T1000 (cell line): ENCODE measurements at places on chromosomes 7 and 10.

GRCh38 chr7:108503112-108504026 lies 22.6 kb downstream of the PNPLA8 start:
- DNase-seq: no peak

DNA sequence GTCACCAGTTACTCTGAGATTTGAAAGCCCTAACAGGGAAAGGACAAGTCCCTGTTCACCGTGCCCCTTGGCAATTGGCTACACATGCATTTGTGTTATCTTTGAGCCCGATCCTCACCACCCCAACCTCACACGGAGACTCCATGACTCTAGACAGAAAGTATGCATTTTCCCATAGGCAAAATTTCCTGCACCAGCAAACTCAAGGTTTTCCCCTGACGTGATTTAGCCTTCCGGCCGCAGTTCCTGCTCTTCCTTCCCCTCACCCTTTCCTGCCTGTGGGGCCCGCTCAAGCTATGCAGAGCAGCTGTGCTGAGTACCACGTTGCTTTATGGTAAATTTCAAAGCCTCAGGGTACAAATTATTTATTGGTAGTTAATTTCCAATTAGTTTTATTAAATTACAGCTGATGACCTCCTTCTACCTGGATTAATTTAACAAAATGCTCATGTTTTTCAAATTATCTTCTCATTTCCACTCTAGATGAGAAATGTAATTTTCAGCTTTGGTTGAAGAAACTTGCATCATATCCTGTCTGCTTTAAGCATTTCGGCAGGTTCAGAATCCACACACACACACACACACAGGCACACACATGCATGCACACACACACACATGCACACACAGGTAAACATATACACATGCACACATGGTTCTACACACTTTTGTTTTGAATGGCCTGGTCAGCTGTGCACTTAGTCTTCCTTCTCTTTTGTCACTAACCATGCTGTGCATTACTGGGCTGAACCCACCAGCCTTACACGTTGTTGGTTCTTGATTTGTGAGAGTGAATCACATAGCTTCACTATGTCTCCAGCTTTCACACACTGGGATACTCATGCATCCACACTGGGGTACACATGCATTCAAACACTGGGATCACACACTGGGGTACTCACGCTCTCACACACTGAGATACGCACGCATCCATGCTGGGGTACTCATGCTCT lies 283.1 kb upstream of the PITRM1 start:
- peak; percentile 39 for DNase-seq

- no peak for DNase-seq
Observed at GRCh38 chr10:92544296-92544695, 29.6 kb downstream of the IDE start.

DNA sequence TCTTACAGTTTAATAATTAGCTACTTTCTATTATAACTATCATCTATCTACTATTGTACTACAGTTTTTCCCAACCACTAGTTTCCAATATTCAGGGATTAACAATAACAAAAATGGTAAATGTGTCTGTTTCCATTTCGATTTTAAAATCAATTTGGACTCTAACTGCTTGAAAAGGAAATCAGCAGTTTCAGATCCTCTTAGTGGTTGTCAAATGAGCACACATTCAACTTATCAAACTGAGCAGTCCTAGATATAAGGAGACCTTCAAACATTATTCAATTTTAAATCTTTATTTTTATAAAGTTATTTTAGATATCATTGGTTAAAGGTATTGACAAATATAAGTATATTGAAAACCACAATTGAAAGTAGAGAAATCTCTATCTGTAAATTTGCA lies 46.8 kb upstream of the CD36 start:
- no peak for DNase-seq

- DNase-seq: no peak
Observed at GRCh38 chr10:114548662-114549061, 109.4 kb downstream of the ABLIM1 start.

GRCh38 chr10:102801496-102801895 lies 35.7 kb downstream of the CYP17A1 start:
- no peak for DNase-seq

DNA sequence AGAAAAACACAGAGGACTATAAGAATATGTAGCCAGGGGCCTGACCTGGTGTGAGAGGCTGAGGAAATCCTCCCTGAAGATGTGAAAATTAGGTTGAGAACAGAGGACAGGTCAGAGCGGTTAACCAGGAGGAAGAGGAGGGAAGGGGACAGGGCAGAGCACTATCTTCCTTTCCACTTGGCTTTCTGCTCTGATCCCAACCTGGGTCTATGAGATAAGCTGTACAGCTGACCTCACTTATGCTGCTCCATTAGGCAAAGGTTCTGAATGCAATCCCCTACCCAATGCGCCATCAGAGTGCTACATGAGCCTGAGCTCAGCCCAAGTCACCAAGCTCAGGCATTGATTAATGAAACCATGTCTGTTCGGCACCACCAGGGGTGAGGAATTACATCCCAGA lies 10.5 kb downstream of the LIPA start:
- DNase-seq: no peak

DNA sequence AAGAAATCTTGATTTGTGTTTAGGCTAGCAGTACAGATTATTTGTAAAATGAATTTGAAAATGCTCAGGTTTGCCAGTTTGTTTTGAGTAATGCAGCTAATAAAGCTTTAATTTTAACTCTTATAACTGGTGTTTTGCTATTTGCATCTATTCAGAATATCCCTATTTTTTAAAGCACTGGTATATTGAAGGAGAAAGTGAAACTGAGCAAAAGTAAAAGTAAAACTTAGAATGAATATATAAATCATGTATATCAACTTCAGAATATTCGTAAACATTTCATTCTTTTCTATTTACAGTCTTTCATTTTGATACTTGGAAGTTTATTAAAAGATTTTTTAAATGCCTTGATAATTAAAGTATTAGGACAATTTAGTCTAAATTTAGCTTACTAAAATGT lies 26.2 kb downstream of the TASOR2 start:
- DNase-seq: no peak

GRCh38 chr7:133976140-133976539 lies 151.0 kb upstream of the LRGUK start:
- DNase-seq: no peak

GRCh38 chr10:3372281-3372680 lies 199.7 kb upstream of the PITRM1 start:
- DNase-seq: no peak

DNA sequence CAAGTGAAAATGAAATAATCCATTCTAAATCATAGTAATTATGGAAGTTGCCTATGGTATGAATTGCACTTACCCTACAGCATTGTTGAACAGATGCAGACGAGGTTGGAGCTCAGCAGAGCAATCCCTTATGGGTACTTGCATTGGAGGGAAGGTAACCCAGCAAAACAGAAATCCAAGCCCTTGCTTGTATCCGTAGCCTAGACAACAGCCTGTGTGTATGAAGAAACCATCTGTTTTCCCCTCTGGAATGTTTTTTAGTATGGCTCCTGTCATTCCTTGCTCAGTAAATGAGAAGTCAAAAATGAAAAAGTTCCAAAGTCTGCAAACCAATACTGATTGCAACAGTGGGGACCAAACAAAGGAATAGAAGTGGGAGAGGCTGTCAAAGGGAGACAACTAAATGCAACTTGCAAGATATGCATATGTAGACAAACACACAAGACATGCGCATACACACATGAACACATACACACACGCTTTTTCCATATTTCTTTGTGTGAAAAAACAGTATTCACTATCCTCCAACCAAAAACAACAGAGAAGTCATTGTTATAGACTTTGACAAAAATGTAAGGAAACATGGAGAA lies 260.8 kb downstream of the DYNC1I1 start:
- DNase-seq: no peak

- peak; percentile 4 for DNase-seq
Observed at GRCh38 chr10:19749185-19749729, 67.0 kb upstream of the PLXDC2 start.

DNA sequence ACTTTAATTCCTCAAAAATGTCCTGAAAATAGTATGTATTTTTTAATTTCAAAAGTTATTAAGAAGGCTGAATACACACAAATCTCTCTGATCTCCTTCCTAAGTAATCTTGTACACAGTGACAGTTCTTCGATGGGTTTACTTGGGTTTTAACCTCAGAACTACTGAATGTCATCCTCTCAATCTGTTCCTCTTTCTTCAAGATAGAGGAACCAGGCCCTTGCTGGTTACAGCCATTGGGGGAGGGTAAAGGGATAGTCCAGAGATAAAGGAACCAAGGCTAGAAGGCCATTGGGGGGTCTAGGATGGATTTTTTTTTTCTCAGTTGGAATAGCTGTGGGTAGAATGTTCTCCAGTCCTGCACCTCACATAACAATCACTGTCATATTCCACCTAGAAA lies 224.9 kb downstream of the SKIDA1 start:
- DNase-seq: no peak

GRCh38 chr7:86963599-86964230 lies 95.7 kb downstream of the ELAPOR2 start:
- no peak for DNase-seq

DNA sequence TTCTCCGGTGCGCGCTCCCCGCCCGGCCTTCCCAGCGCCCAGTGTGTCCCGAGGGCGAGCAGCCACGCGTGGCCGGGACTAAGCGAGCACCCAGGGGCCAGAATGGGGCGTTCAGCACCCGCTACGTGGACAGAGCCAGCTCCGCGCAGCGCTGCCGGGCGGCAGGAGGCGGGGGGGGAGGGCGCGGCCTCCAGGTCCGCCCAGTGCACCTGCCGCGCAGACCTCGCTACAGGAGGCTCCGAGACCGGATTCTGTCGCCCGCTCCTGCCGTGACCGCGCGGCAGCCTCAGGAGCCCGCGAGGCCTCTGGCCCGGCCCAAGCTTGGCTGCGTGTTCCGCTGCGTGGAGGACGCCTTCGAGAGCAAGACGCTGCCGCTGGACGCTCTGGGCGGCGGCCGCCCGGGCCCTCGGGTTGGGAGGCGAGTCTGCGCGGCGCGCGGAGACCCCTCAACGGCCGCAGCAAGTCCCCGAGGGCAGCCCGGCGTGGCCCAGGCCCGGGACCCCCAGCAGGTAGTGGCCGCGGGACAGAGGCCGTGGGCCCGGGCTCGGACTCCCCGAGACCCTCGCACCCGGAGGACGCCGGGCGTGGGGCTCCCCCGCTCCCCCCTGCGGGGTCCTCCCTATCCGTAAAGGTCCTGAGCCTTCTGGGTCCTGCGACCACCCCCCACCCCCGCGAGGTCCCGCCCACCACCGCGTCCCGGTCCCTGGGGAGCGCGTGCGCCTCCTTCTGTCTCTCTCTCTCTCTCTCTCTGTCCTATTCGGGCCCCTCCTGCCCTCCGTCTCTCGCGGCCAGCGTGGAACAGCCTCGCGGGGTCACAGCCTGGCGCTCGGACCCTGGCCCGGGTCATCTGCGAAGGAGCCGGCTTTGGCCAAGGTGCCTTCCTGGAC lies 904 bp upstream of the DPYSL4 start:
- DNase-seq: no peak

DNA sequence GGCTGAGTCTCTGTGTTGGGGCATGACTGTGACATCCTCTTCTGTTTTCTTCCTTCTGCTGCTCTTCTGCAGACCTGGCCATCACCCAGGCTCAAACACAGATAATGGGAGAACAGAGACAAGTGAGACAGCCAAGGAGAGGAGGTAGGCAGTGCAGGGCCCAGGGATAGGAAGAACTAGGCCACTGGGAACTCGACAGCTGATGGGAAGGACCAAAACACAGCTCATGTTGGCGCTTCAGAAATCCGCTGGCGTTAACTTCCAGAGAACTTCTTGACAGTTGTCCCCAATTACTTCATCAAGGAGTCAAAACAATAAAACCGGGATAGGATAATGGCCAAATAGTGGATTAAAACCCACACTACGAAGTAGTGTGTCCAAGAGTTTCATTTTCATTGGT lies 97.0 kb upstream of the PALS2 start:
- DNase-seq: no peak

DNA sequence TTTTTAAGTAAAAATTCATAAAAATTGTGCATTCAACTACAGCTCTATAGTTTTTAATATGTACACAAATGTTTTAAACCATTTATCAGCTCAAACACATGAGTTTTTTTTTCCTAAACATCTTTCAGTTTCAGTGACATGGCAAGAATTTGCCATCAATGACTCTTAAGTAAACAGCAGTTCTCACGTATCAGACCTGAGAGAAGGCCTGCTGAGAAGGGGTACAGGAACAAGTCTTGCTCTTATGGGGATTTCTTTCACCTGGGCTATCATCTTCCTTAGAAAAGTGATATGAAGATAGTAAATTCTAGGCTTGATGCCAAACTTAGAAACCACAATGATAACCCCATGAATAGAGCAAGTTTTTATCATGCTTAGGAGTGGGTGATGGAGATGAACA lies 467.8 kb downstream of the ARL4A start:
- DNase-seq: no peak

GRCh38 chr10:7007600-7008190 lies 403.1 kb downstream of the SFMBT2 start:
- DNase-seq: no peak

DNA sequence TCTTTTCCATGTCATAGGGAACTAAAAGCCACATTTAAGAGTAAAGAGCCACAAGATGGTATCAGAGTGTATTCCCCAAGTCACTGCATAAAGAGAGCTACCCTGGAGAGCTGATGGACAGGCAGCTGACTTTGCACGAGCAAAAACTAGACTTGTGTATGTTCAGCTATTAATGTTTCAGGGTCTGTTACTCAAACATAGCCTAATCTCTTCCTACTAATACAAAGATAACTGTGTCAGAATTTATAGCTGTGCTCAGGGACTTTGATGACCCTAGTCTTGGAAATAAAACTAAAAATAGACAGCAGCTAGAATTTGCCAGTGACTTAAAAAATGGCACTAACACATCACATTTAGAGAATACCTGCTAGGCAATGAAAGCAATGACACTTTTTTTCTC lies 45.5 kb upstream of the LRRTM3 start:
- DNase-seq: no peak

- no peak for DNase-seq
Observed at GRCh38 chr7:134197345-134197744, 70.2 kb downstream of the LRGUK start.

DNA sequence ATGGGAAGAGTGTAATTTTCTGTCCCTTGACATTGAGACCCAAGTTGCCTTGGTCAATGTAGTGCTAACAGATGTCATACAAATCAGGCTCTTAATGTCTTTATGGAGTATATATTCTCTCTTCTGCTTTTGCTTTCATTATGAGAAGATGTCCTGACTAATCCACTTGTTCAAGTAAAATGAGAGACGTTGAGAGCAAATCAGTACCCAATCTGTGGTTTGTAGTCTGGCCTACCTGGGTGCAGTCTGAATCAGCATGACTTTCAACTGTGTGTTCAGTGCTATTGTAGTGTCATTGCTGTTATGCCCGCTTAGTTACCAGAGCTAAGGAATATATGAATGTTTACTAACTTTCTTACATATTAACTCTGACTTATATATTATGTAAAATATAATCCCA lies 612.4 kb downstream of the ANKRD7 start:
- DNase-seq: no peak

GRCh38 chr10:127873901-127874470 lies 18.8 kb downstream of the CLRN3 start:
- no peak for DNase-seq

- no peak for DNase-seq
Observed at GRCh38 chr10:77236700-77237099, 400.9 kb downstream of the KCNMA1 start.

- DNase-seq: no peak
Observed at GRCh38 chr7:150948791-150949251, 29.3 kb downstream of the KCNH2 start.
